Cerebellar nuclear complex (tissue), 1 donor: ENCODE measurements at places on chromosomes 6 and 20.

- DNase-seq, result no peak
These were observed 38.7 kb downstream of the SPDEF start for GRCh38 chr6:34517461-34517881.

GRCh38 chr20:57248132-57248797 is 18.2 kb downstream of the BMP7 start:
- DNase-seq, result no peak

DNA sequence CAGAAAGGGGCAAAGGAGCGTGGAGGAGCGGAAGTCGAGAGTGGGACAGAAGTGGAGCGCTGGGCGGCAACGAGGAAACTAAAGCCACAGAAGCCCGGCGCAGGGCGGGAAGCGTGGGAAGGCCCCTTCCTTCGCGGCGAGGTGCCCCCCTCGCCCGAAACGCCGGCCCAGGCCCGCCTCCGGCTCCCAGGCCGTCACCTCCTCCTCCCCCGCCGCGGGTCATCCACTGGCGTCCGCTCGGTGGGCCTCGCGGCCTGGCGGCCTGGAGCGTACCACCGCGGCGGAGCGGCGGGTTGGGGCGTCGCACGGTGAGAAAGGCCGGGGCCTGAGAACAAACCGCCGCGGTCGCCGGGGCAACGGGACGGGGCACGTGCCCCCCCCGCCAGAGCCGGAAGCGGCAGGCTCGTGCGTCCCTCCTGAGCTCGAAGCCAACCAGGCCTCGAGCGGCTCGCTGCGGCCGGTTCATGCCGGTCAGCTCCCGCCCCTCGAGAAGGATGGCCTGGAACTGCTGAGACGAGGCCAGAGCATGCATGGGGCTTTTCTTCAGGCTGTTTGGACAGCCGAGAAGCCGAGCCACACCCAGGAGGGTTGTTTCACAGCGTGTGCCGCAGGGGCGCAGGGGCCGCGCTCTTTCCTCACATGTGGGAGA is at the start of gene TCP11:
Gene TCP11 (minus strand): TSS at position 333 of the 649 bp plus-strand sequence. CDS start 469 bp downstream, outside the sequence.
- DNase-seq, result no peak

GRCh38 chr6:158283304-158283980 is 28.8 kb upstream of the TULP4 start:
- DNase-seq, result no peak

- no peak for DNase-seq
These were observed 102.1 kb upstream of the PHACTR1 start for GRCh38 chr6:12614456-12614855.

- DNase-seq, result no peak
These were observed 509.3 kb upstream of the MAN1A1 start for GRCh38 chr6:119858901-119859300.

GRCh38 chr6:166351715-166352285 is 9.5 kb upstream of the SFT2D1 start:
- no peak for DNase-seq

DNA sequence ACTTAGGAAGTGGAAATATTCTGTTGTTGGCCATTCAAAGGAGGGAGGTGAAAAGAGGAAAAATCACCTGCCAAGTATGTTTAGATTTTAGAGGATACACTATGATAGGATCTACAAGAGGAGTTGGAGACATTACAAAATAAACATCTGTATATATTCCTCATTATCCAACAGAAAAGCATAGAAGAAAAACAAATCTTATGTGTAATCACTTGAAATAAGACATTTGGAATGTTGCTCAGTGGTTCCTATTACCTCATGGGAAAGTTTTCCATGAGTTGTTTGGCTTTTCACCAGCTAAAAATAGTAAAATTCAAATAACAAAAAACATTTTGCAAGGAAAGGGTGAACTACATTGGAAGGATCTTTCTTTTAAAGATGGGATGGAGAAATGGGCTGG is 76.7 kb upstream of the CARMIL1 start:
- DNase-seq, result no peak

GRCh38 chr20:54015496-54015895 is 54.9 kb downstream of the BCAS1 start:
- DNase-seq, result no peak

DNA sequence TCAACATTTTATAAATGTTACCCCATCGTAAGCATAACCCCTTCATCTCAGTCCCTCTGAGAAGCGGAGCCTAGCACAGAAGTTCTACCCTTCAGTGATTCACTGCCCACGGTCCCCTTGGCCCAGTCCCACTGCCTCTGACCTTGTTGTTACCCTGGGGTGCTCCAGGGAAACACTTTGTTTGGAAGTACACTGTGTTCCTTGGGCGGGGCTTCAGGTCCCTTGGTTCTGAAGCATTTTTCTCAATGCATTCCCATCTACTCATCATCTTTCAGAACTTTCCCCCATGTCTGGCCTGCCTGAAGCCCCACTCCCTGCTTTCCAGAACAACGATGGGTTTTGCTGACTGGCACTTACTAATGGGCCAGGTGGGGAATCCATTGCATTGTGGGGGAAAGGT is 296.2 kb downstream of the FOXA2 start:
- DNase-seq, result no peak

DNA sequence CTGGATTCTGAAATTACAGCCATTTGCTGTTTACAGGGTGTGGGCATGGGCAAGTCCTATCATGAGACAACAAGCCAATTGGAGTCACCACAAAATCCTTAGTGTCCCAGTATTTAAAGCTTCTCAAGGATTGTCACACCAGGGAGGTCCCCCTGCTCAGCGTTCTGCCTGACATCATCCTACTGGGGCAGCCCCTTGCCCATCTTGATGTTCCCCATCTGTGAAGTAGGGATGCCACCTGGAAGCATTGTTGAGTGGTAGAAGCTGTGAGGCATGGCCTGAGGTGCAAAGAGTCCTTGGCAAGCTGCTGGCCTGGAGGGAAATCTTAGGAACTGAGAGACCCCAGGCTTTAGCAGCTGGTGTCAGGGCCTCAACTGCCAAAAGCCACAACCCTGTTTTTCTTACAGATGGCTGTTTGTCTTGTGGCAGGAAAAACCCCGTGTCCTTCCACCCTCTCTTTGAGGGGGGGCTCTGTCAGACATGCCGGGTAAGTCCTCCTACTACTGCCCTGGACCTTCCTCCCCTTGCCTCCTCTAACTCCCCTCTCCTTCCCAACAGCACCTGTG is 23.3 kb upstream of the MAPRE1 start:
- DNase-seq, result no peak

DNA sequence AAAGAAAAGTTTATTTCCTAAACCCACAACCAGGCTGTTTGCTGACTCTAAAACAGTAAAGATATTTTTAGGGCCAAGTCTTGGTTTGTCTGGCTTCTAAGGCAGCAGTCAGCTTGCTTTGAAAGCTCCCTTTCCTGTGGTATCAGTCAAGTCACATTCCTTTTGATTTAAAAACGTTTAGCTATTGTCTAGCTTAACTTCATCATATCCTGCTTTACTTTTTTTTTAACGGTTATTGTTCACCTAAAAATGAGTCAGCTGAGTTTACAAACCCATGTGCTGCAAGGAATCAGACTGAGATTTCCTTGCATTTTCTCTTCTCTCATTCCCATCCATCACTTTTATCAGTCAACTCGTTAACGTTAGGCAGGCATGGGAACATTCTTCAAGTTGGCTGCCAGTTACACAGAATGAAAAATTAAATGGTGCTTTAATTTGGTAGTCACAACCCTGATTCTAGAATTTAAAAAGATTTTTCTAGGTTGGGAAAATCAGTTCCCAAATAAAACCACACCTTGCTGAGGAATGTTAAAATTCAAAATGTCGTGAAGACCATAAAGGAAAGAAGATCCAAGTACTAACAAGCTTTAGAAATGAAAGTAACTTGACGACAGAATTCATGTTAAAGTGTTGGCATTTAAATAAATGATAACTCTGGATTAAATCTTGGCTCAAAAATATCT is 45.9 kb downstream of the ELOVL5 start:
- no peak for DNase-seq

DNA sequence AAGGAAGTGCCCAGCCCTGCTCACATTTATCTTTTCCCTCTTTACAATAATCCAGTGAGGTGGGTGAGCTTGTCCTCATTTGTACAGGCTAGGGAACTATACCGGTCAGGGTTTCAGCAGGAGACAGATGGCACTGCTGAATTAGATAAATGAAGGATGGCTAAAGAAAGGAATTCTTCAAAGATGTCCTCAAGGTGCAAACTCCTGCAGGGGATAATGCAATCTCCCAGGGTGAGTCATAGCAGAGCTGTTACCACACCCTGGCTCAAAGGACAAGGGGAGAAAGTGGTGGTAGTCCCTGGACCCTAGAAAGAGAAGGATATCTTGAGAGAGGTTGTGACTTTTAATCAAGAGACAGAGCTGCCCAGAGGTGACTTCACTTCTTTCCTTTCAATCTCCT is 66.7 kb downstream of the RFPL4B start:
- DNase-seq, result no peak
